ENCODE measurements at places on chromosomes 7 and 10.

DNA sequence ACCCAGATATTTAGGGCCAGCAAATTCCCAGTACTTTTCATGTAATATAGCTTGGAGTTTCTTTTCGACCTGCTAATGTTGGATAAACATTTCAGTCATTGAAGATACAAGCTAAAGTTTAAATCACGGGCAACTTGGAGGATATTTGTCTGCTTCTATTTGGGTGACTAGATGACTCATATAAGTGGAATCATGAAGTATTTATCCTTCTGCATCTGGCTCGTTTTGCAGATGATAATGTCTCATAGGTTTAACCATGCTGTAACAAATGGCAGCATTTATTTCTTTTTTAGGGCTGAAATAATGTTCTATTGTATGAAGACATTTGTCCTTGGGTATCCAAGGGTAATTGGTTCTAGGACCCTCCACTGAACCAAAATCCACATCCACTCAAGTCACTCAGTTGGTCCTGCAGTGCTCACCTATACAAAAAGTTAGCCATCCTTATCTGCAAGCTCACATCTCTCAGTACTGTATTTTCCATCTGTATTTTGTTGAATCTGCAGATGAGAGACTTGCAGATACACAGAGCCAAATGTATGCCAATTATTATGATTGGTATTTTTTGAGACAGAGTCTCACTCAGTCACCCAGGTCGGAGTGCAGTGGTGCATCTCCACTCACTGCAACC is 187.2 kb upstream of the CSTF2T start:
- DNase-seq = no peak

GRCh38 chr10:69516316-69516715 is 56.9 kb downstream of the NEUROG3 start:
- DNase-seq = peak; percentile 91

GRCh38 chr10:110864662-110865140 is 7.0 kb upstream of the PDCD4 start:
- no peak for DNase-seq

GRCh38 chr10:105207476-105207995 is 566.4 kb downstream of the SORCS3 start:
- DNase-seq = no peak

DNA sequence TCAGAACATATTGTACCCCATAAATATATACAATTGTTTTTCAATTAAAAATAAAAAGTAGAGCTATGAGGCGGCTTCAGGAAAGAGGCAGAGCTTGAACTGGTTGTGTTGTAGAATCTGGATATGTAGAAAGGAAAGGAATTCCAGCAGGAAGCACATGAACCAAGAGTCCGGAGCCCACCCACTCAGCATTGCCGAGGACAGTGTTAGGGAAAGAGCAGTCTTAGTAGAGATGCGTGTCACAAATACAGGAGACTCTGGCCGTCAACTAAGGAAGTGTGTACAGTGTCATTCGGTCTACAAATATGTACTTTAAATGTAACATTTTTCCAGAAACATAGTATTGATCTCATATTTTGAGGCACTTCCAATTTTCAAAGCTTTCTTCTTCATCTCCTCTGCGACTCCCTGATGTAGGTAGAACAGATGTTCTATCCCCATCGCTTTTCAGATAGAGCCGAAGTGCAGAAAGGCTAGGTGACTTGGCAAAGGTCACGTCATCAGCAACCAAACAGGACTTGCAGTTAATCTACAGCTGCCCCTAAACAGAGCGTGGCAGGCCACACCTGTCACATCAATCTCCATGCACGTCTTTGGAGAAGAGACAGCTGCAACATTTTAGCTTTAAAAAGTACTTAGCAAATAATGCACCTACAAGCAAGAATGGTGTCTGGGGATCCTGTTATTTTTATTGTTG is 25.3 kb upstream of the GJD4 start:
- DNase-seq = no peak

GRCh38 chr7:155825336-155825735 is 13.1 kb upstream of the SHH start:
- DNase-seq = no peak

GRCh38 chr10:92142949-92143348 is 147.9 kb downstream of the CPEB3 start:
- no peak for DNase-seq

DNA sequence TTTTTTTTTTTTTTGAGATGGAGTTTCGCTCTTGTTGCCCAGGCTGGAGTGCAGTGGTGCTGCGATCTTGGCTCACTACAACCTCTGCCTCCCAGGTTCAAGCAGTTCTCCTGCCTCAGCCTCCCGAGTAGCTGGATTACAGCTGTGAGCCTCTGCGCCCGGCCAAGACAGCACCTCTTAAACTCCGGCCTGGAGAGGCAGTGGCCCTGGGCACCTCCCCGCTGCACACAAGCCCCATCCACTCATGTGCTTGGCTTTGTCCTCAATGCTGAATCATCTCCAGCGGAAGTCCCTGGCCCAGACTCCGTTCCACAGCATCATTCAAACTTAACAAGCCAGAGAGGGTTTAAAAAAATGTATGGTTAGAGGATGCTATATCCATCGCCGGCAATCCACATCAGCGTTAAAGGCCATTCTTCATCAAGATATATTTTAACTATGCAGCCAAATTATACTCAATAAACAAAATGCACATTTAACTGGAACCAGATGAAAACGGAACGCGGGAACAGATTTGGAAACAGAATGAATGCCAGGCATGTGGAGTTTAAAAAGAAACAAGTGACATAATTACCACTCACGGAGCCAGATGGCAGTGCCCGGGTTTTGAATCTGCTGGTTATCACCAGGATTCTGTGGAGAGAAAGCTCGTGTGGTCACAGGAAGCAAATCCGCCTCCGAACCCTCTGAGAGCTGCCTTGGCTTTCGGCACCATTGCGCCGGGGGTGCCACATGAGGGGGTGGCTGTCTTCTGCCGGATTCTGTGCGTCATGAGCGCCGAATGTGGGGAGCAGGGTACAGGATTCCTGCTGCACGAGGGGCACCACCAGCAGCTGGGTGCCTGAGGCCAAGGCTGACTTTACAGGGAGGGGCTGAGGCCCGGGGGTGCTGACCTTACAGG is 45.6 kb upstream of the CFAP46 start:
- no peak for DNase-seq

- no peak for DNase-seq
These were observed 35.3 kb downstream of the NET1 start for GRCh38 chr10:5447611-5448071.

DNA sequence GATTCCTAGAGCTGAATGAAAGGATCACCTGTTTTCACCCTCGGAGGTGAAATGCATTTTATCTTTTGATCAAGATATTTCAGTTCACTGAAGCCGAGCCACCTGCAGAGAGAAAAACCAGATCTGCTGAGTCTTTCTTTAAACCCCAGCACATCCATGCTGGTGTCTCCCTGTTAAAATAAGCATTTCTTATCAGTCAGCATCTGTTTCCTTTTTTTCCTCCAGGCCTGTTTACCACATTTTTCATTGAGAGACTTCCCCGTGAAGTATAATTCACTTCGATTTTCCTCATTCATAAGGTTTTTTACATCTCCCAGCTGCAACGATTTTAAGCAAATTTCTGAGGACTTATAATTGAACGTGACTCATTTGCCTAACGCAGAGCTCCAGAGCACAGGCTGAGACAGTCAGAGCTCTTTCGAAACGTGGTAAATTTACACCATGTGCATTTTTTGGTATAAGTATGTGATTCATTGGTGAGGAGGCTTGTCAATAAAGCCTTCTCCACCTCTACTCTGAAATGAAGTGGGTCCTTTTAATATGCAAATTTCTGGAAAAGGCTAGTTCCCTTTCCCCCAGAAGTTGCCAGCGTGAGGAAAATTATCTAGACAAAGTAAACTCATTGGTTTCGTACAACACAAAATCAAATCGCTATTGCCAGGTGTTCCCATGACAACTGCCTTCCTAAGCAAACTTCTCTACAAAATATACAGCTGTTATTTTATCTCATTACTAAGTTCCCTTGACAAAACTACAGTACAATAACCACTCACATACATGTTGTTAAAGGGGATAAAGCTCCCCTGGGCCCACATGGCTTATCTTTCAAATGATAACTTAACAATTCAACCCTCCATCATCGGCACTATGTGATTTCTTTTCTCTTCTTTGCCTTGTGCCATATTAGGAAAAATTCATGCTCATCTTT is 374.8 kb upstream of the AKR1E2 start:
- DNase-seq = no peak

DNA sequence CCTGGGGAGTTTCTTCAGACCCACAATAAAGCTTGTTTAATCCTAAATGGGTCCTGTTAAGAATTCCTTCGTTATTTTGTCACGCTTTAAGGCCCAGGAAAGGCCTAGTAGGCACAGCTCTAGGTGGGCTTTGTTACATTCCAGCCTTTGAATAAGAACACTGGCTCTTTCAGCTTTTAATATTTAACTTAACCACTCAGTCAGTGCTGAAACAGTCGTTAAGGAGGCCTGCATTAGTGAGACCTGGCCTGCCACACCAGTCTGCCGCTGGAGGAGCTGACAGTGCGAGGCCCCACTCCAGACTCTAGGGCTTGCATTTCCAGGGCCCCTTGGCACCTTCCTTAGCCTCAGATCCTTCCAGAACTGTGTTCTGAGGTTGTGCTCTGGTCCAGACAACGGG is 351.4 kb downstream of the GLRX3 start:
- no peak for DNase-seq

DNA sequence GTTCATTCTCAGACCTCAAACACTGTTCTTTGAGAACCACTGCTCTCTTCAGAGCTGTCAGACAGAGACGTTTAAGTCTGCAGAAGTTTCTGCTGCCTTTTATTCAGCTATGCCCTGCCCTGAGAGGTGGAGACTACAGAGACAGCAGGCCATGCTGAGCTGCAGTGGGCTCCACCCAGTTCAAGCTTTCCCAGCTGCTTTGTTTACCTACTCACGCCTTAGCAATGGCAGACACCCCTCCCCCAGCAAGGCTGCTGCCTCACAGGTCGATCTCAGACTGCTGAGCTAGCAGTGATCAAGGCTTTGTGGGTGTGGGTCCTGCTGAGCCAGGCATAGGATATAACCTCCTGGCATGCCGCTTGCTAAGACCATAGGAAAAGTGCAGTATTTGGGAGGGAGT is 80.5 kb upstream of the CYP2C9 start:
- no peak for DNase-seq

GRCh38 chr7:681551-682307 is 44.8 kb upstream of the DNAAF5 start:
- DNase-seq = no peak

- no peak for DNase-seq
These were observed 29.2 kb downstream of the TFAM start for GRCh38 chr10:58414270-58415041.

GRCh38 chr7:140039896-140040295 is 22.9 kb downstream of the PARP12 start:
- no peak for DNase-seq

- DNase-seq = no peak
These were observed 8.6 kb downstream of the WNT16 start for GRCh38 chr7:121337398-121337797.

DNA sequence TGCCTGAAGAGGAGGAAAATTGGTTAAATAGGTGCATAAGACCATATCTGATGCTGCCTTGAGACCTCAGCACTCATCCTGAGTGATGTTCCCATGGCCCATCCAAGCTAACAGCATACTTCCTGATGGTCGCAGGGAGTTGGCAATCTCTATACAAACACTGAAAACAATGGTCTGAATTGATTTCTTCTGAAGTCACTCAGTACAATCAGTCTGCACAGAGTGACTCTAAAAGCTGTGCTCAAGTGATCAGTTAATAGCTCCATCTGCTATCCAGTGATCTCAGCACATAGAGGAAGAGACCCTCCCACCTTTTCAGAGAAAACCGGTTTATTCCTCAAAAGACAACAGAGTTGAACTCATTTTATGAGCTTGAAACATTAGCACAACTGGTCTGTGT is 3.9 kb downstream of the PPP1R17 start:
- DNase-seq = no peak

DNA sequence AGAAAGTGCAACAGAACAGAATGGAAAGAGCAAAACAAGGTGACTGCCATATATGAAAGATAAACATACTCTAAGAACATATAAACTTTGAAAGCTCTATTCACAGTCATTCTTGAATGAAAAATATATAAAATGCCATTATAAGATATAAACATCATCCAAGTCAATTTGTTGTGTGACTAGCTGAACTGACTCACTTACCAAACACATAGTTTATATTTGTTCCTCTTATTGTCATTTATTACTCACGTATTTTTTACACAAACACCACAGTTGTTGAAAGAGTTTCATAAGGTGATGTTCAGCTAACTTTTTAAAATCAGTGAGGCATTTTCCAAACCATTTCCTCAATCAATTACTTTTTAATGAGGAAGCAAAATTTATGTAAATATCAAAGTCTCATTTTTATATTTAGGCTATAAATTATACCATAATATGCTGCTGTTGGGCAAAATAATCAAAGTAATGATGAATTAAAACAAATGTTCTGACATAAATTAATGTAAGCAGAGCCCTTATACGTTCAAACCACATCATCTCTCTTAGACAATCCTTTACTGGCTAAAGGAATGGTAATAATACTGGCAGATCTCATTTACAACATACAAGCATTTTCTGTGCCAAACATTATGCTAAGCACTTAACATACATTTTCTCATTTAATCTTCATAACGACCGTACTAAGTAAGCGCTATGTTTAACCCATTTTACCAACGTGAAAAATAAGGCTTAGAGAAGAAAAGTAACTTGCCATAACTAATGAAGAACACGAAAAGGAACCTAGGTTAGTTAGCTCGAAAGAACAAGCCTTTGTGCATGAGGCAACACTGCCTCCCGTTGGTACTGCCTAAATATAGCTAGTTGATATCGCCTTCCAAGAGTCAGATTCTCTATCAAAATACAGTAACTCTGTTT is 7.3 kb downstream of the LRRN3 start:
- peak; percentile 43 for DNase-seq

GRCh38 chr7:85237721-85238120 is 50.9 kb upstream of the SEMA3D start:
- DNase-seq = no peak

GRCh38 chr10:6395606-6396005 is 184.5 kb downstream of the PRKCQ start:
- DNase-seq = no peak

GRCh38 chr7:7109934-7110333 is 72.4 kb upstream of the C1GALT1 start:
- no peak for DNase-seq

DNA sequence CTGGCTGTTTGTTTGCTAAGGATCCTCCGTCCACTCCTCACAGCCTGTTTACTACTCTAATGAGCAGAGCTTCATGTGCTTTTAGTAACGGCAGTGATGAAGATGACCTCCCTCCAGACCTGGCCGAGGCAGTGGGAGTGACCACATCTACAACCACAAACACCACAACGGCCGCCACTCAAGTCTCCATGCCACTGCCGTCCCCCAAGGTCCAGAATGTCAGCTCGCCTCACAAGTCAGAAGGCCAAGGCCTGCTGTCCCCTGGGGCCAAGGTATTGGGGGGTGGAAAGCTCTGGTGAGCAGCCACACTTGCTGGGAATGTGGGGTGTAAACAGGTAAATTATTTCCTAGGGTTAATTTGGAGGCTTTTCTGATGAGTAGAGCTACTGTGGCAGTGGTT is 926.4 kb downstream of the IPMK start:
- DNase-seq = no peak

- DNase-seq = no peak
These were observed 185.8 kb downstream of the USP6NL start for GRCh38 chr10:11425676-11426075.

GRCh38 chr7:34057956-34058355 is 152.6 kb downstream of the BMPER start:
- DNase-seq = no peak

All from WTC11 (cell line).